ENCODE measurements at places on chromosomes 12 and 14.

- no peak for DNase-seq
These were observed 26.3 kb upstream of the NR1H4 start for GRCh38 chr12:100447381-100447780.

- DNase-seq: no peak
These were observed 14.1 kb downstream of the PLCZ1 start for GRCh38 chr12:18723752-18724151.

GRCh38 chr14:64235652-64236640, 58.2 kb downstream of the ESR2 start:
- DNase-seq: no peak

- DNase-seq: no peak
These were observed 42.2 kb downstream of the PLXNC1 start for GRCh38 chr12:94190623-94191022.

DNA sequence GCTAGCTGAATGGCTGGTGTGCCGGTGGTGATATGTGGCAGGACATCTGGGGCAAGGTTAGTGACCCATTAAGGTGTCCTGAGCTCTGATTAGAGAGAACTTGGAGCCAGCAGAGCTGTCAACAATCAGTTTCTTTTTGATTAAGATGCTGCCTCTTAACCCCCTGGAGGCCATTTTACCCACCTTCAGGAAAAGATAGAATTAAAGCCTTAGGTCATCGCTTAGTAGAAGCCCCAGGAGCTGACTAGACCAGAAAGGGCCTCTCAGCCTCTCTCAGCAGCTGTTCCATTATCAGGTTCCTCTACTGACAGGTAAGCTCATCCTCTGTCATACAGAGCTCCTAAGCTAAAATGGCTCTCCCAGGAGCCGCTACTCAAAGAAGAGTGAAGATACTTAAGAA, 339.0 kb downstream of the FUT8 start:
- no peak for DNase-seq
